Hair follicle dermal papilla cell (primary cell): ENCODE measurements at places on chromosomes 4 and X. TPM values are rescaled to one million over a fixed set of nuclear protein-coding genes. Genes with fewer than 3 reads are reported as not detected.

The PIGA gene
- total RNA-seq = 9.4 and 12.2 TPM in 2 replicates

The MAGEB2 gene
- not detected in 2 replicates for total RNA-seq

The TRIML1 gene
- not detected in 2 replicates for total RNA-seq

The THOC2 gene
- 56.8 and 81.0 TPM in 2 replicates for total RNA-seq

The UBE2K gene
- total RNA-seq = 18.2 and 20.6 TPM in 2 replicates

The OTC gene
- not detected in 2 replicates for total RNA-seq

The YIPF7 gene
- total RNA-seq = not detected in 2 replicates

The MAMLD1 gene
- total RNA-seq = 1.7 and 1.9 TPM in 2 replicates

The ETDA gene
- not detected in 2 replicates for total RNA-seq

The DKC1 gene
- 23.6 and 27.7 TPM in 2 replicates for total RNA-seq

The RBPJ gene
- total RNA-seq = 116 and 122 TPM in 2 replicates

The MTMR8 gene
- 0.97 and 1.2 TPM in 2 replicates for total RNA-seq

The REPS2 gene
- 2.6 and 3.8 TPM in 2 replicates for total RNA-seq

The TCEAL2 gene
- total RNA-seq = 0.65 and 0.73 TPM in 2 replicates

The GAGE2A gene
- total RNA-seq = not detected in 2 replicates

The RBMXL3 gene
- total RNA-seq = not detected in 2 replicates

The P2RY10 gene
- total RNA-seq = not detected in 2 replicates

The PCDH19 gene
- 0.85 and 2.8 TPM in 2 replicates for total RNA-seq

The CC2D2A gene
- total RNA-seq = 16.2 and 17.4 TPM in 2 replicates

The FMR1NB gene
- not detected in 2 replicates for total RNA-seq

The TMSB15B gene
- 2.4 and 2.6 TPM in 2 replicates for total RNA-seq

The ITIH6 gene
- not detected in 2 replicates for total RNA-seq

The CXCL11 gene
- not detected in 2 replicates for total RNA-seq

The REELD1 gene
- total RNA-seq = not detected in 2 replicates

The CSAG1 gene
- total RNA-seq = not detected in 2 replicates
